NCI-H1417 (cell line): ENCODE measurements at places on chromosomes 13 and 19.

DNA sequence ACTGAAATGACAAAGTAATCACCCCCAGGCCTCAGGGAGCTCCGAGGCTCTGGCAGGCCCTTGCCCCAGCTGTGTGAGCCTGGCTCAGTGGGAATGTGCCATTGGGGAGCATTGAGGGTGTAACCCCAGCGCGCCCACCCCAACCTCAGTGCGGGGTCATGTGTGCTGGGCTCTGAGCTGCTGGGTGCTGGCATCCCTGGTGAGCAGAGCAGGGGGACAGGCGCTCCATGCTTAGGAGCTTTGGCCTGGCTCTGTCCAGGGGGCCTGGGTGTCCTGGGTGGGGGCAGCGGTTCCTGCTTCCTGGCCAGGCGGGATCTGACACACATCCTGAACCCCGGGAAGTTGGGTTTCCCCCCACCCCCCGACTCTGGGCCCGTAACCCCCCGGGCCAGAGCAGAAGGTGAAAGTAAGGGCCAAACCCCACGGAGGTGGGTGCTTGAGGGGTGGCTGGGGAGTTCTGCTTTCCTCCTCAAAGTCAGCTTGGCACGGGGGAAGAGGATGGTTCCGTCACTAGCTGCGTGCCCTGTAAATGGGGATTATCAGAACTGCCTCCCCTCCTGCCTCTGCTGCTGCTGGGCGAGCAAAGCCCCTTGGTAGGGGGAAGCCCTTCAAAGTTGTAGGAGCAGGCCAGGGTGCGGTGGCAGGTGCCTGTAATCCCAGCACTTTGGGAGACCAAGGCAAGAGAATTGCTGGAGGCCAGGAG lies 1.7 kb downstream of the LRP3 start:
- DNase-seq, result no peak

GRCh38 chr13:52345048-52345447 lies 60.9 kb downstream of the THSD1 start:
- DNase-seq, result no peak

- DNase-seq, result no peak
Measured at GRCh38 chr19:54790711-54791110, 12.7 kb upstream of the KIR2DL4 start.

DNA sequence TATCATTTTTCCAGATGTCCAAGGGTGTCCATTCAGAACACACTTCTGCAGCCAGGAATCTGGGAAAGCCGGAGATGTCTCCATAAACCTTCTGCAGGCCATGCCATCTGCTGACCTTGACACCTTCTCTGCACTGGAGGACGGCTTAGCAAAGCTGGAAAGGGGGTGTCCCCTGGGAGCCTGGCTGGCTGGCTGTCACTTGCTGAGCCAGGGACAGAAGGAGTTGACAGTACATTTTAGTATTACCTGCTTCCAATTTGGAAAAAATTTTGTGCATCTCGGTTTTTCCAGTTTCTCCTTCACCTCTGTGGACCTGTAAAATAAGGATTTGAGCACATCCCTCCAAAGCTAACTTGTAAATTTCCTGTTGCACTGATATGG lies 8.1 kb upstream of the CHST8 start:
- no peak for DNase-seq

- DNase-seq, result no peak
Measured at GRCh38 chr19:16042533-16043085, 33.7 kb upstream of the TPM4 start.

GRCh38 chr19:35380450-35381124 lies 9.7 kb downstream of the GPR42 start:
- no peak for DNase-seq

DNA sequence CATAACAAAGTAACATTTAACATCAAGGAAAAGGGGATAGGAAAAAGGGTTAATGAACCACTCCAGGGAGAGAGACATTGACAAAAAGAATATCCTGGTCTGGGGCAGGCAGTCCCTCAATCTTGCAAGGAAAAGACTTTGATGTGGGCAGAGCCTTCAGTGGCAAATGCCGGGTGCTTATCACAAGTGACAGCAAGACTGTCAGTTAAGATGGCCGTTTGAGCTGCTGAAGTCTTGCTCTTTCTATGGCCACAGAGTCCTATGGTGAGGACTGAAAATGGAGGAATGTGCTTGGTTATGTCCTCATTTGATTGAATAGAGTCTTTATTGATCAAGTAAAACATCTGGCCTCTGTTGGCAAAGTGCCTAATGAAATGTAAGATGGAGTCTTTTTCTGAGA lies 112.1 kb downstream of the B3GLCT start:
- no peak for DNase-seq

GRCh38 chr13:25394402-25395060 lies 22.8 kb downstream of the ATP8A2 start:
- DNase-seq, result no peak

GRCh38 chr19:12801466-12802266 lies at the start of the genes PRDX2 and THSD8:
PRDX2 (minus strand) TSS chr19:12801800; CDS start chr19:12801261, 539 bp downstream.
THSD8 (plus strand) TSS chr19:12802069; CDS start chr19:12802072, 3 bp downstream.
- peak; percentile 79 for DNase-seq

DNA sequence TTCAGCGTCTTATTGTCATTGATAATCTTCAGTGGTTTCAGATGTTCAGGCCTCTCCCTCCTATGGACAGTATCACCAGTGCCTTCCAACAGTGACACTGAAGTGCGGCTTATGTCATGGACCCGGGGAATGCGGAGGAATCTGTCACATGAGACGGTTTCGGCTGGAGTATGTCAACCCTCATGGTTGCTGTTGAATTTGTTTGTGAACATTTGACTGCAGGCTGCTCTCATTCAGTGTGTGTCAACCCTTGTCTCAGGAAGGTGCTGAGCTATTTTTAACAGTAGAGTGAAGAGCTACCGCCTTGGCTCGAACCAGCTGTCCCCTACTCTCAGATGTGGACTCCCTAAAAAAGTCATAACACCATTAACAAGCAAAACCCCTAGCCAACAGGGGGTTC lies 138.8 kb upstream of the RNF113B start:
- no peak for DNase-seq

DNA sequence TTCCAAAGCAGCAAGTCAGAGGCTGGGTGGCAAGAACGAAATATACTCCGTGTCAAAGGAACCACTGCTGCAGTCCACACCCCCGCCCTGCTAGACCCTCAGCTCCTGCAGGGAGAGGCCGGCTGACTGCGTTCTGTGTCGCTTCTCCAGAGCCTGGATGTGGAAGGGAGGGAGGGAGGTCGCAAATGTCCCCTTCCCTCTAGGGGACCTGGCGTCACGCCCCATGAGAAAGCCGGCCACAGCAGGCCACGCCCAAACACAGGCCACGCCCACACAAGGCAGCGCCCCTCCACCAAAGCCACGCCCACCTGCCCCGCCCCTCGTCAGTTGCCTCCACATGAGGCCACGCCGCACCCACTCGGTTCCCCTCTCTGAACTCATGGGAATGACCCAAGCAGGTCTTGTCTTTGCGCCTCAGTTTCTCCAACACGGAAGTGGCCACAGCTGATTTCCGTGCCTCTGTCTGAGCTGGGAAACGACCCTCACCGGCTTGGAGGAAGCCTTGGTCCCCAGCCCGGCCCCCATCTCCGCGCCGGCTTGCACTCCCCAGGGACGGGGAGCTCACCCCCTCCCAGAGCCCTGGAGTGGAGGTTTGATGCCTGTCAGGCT lies 38.4 kb upstream of the TCF3 start:
- DNase-seq, result no peak

DNA sequence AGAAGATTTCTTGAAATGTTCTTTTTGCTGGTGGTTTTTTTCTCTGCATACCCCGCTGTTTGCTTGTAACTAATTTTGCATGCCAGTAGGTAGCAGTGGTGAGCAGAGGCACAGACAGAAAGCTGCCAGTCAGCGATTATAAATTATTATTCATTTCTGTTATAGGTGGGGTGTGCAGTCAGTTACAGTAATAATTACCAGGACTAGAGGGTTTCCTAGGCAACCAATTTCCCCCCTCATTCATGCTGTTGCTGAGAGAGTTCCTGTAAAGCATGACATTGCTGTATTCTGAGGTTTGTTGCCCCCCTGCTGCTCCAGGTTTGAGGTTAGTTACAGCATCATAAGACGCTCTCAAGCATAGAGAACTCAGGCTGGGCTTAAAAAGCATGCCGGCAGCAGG lies 104.5 kb downstream of the URI1 start:
- no peak for DNase-seq

GRCh38 chr19:37317403-37318209 lies 53.3 kb upstream of the ZNF527 start:
- peak; percentile 96 for DNase-seq

- no peak for DNase-seq
Measured at GRCh38 chr13:76012091-76012721, 376.1 kb downstream of the LMO7 start.

DNA sequence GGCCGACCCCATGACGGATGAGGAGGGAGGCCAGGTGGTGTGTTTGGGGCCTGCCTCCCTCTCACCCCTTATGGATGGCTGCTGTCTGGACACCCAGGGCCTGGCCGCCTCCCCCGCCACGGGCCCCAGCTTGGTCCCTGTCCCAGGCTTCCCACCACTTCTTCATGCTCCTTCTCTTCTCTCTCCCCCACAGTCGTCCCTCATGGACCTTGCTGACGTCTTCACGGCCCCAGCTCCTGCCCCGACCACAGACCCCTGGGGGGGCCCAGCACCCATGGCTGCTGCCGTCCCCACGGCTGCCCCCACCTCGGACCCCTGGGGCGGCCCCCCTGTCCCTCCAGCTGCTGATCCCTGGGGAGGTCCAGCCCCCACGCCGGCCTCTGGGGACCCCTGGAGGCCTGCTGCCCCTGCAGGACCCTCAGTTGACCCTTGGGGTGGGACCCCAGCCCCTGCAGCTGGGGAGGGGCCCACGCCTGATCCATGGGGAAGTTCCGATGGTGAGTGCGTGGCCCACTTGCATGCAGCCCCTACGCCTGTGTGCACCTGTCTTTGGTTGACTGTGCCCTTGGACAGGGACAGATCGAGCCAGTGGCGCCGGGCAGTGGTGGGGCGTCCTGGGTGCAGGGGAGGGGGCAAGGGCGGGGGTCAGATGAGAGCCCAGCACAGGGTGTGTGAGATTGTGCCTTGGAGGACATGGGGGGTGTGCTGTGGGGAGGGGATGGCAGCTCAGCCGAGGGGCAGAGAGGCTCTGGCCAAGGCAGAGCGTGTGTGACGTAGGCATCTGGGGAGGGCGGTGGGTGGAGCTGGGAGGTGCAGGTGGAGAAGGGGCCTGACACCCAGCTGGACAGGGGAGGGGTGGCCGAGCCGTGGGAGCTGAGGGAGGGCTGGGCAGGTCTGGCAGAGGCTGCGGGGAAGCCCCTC lies 16.8 kb downstream of the EPN1 start:
- no peak for DNase-seq

GRCh38 chr13:31772231-31772630 lies 32.9 kb downstream of the RXFP2 start:
- DNase-seq, result no peak

DNA sequence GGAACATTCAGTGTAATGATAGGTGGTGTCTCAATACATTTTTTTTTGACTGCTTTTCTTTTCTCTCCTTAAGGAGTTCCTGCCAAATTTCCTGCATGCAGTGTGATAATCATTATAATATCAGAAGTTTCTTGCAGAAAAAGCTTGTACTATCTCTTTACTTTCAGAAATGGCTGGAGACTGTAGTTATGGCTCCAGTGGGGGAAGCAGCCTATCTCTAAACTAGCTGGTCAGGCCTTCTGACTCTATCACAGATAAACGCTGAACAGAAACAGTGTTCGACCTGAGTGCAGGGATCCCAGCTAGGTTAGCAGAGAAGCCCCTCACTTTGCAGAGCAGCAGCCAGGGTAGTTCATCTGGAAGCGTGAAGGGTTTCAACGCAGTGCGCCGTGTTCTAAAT lies 1.9 kb downstream of the CCNE1 start:
- no peak for DNase-seq
